ENCODE measurements at places on chromosomes 1 and 21. TPM values are rescaled to one million over a fixed set of nuclear protein-coding genes. Genes with fewer than 3 reads are reported as not detected.

DNA sequence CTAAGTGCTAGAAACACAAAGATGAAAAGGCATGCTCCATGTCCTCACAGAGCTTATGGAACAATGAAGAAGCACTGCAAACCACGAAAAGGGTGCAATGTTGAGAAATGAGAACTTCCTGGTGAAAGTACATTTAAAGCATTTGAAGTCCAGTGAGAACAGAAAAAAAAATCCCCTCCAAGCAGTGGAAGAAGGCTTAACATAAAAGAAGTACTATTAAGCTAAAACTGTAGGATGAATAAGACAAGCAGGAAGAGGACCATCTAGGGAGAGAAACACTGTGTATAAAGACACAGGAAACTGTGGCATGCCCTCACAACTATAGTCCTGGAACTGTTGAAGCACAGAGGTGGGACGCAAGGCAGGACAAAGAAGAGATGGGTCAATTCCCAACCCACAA is 10.0 kb downstream of the TP53BP2 start:
- no peak for DNase-seq

CLCA2 gene
- 15.3 TPM for total RNA-seq

- no peak for DNase-seq
Measured at GRCh38 chr21:29721964-29722363, 217.8 kb downstream of the GRIK1 start.

FNDC10 gene
- total RNA-seq: 0.26 TPM

DNA sequence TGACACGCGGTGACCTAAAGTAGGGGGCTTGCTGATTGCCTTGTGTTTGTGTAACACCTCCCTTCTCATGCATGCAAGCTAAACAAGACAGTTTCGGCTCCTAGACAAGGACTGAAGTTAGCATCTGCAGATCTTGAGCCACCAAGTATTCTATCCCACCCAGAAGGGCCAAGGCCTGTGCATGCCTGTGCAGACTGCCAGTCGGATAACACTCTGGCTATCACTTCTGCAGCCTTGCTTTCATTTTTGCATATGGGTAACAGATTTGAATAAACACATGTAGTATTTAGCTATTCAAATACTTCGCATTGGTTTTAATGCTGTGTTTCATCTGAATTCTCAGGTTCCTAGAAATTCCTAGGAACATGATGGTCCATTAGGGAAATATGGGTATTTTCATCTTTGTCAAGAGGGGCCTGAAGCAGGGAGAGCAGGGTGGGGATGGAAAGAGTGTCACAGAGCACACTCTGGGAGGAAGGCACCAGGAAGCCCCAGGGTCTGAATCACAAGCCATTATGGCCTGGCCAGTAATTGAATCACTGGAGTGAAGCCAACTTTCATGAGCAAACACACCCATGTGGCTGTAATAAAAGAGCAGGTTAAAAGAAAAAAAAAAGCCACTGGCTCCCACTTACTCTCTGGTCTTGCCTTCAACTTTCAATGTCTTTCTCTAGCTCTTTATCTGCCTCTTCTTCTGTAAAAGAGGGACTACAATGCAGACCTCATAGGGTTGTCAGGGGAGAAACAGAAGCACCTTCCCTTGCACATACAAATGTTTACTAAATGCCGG is 28.3 kb downstream of the GADD45A start:
- DNase-seq: peak; percentile 87

DAB1 gene
- total RNA-seq: 0.13 TPM

DNA sequence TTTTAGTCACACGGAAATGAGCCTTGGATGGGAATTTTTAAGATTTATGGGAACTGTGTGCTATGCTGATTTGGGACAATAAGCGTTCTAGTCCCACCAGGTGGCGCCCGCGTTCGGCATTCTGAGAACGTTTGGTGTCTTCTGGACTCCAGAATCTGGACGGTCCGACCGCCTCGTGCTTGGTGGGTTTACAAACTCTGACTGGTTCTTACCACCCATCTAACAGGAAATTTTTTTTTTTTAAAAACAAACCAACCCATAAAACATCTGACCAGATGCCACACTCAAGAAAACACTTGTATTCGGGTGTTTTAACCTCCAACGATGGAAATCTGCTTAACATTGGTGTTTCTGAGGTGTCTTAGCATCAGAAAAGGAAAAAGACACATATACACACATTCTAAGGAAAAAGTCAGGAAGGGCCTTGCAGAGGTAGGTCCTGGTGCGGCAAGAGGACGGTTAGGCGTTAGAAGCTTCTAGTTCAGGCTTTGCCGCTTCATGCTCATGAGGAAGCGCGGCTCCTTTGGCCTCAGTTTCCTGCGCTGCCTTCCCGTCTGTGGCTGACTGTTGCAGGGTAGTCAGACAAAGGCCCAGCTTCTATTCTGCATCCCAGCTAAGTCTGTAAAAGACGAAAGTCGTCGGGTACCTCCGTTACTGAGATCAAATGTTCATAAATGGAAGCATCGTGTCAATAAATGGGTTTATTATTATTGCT is 814 bp upstream of the DYRK3 start:
- peak; percentile 81 for DNase-seq

DNA sequence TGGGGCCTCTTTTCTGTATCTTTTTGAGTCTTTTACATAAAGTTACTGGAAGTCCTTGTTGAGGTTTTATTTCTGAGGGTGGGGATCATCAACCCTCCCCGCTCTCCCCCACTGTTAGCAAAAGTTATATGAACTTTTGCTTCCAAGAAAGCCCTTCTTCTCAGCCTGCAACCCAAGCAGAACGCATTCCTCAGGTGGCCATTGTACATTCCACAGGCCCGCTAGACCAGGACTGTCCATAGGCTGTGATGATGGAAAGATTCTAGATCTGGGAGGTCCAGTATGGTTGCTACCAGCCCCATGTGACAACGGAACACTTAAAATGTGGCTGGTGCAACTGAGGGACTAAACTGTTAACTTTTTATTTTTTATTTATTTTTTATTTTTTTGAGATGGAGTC is 11.8 kb upstream of the YBX1 start:
- DNase-seq: no peak

Measured in bronchial epithelial cell (primary cell).